ENCODE measurements at places on chromosomes 5 and 9.

DNA sequence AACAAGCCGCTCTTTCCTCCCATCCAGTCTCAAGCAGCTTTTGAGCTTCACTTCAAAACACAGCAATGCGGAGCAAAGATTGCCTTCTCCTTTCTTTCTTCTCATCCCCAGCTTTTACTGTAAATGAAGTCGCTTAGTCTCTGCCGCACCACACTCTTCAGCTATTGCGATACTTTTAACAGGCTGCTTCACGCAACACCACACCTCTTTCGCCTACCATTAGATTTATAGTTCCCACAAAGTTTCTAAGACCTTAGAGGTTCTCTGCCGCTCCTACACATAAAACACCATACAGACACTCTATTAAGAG lies 711 bp downstream of the PGGT1B start:
- DNase-seq: peak; percentile 15

DNA sequence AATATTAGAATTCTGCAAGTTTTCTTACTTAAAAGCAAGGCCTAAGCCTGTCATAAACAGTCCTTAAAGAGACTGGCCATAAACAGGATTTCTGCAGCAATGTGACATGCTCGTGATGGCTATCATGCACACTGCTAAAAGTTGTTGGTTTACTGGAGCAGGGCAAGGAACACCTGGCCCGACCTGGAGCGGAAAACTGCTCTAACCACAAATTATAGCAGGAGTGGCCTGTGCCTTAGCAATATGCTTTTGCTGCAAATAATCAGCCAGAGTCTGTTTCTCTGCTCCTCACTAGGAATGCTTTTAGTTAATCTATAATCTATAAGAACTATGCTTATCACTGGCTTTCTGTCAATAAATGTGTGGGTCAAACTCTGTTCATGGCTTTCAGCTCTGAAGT lies 322.9 kb upstream of the RPS23 start:
- DNase-seq: no peak

- no peak for DNase-seq
Observed at GRCh38 chr5:8213701-8214240, 344.8 kb downstream of the MTRR start.

DNA sequence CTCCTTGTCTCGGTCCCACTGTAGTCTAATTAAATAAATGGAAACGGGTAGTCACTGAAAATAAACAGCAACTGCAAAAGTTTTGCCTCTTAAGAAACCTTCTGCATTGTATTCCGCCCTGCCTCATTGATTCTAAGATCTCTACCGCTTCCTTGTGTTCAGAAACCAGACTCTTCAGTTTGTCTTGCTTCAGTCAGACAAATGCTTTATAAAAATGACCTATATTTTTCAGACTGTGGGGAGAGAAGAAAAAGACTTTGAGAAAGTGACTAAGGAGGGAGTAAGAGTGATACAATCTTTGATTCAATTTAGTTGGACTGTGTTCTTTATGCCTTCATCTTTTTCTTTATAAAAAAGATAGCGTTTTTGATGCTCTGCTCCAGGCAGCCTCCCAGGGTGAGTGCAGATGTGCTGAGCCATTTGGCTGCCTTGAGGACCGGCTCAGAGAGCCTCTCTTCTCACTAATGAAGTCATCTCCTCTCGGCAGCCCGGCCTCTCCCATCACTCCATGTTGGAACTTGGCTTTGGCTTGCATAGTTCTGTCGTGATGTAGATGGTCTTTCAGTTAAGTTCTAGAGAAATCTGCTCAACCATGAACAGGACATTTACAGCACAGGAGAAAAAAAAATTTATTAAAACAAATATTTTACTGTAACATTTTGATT lies 4.0 kb upstream of the VCAN start:
- DNase-seq: peak; percentile 8

- DNase-seq: no peak
Observed at GRCh38 chr9:9970514-9970913, 642.3 kb downstream of the PTPRD start.

DNA sequence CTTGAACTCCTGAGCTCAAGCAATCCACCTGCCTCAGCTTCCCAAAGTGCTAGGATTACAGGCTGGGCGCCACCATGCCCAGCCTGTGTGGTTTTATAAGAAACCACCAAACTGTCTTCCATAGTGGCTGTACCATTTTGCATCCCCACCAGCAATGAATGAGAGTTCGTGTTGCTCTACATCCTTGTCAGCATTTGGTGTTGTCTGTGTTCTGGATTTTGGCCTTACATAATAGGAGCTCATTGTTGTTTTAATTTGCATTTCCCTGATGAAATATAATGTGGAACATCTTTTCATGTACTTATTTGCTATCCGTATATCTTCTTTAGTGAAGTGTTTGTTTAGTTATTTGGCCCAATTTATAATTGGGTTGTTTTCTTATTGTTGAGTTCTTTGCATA lies 29.8 kb downstream of the PHF2 start:
- no peak for DNase-seq

DNA sequence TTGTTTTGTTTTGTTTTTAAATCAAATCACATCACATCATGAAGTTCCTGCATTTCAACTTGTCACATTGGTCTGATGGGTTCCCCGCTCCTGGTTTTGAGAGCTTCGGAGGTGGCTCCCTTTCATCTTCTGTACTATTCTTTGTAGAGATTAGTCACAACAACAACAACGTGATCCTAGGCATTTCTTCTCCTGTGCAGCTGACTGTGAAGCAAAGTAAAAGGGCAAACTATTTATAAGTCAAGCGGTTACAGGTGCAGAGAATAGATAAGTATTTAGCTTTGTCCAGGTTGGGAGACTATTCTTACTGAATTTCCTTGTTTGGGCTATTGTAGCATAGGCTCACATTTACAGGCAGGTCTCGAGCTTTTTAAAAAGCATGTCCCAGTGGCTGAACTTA lies 197.7 kb upstream of the CDKN2B start:
- DNase-seq: no peak

DNA sequence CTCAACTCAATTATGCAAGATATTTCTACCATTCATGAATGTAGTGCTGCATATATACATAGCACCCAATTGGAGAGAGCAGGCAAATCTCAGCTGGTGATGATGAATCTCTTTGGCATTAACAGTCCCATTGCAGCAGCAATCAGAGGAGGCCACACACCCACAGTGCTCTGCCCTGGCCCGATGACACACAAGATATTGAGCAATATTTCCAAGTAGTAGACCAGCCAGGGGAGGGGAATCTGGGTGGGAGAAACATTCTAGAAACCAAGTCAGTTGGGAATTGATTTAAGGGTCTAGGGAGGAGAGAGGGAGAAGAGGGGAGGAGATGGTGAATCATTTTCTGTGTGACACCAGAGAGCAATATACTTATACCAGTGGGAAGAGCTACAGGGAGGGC lies 14.9 kb upstream of the C5orf63 start:
- peak; percentile 98 for DNase-seq

All from HCEC 1CT (cell line).